Left cardiac atrium (tissue), 4 donors: ENCODE measurements at places on chromosomes 2 and 18. TPM values are rescaled to one million over a fixed set of nuclear protein-coding genes. Genes with fewer than 3 reads are reported as not detected.

- DNase-seq: no peak
These were observed 79.5 kb downstream of the CAMKMT start for GRCh38 chr2:44441200-44441599.

GRCh38 chr2:168432100-168432499, 24.0 kb upstream of the CERS6 start:
- DNase-seq: no peak

Gene CRACDL
- 7.7 TPM for total RNA-seq

Gene UGT1A4
- not detected for total RNA-seq

Gene PSMD1
- total RNA-seq: 66.9 TPM

Gene MC2R
- not detected for total RNA-seq
